ENCODE measurements at places on chromosomes 4 and X.

DNA sequence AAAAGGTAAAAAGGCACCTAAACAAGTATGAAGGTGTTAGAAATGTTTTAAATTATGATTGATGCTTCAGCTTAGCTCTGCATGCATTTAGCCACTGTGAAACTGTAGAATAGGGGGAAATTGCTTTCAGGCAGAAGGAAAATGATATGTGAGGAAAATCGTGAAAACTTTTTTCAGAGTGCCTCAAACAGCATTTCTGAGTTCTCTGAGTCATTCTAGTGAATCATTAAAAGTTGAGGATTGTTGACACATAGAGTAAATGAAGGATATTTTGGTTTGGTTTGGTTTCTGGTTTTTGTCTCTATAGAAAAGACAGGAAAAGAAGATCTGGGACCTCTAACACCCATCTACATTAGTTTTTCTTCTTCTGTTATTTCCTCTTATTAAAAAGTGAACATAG, 332.5 kb upstream of the TRAM1L1 start:
- no peak for DNase-seq

DNA sequence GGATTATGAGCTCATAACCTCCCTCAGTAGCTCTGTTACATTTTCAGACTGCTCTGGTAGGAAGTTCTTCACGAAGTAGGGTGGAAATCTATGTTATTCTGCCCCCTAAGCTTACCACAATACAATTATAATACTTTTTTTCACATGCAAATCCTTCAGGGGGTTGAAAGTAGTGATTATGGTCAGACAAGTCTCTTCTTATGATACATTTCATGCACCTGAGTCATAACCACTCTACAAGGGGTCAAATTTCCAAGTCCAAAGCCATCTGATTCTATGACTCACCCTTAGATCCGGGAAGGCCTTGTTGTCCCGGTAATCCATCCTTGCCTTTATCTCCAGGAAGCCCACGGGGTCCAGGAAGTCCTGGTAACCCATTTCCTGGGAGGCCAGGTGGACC, 95.2 kb downstream of the ATG4A start:
- no peak for DNase-seq

GRCh38 chr4:74659576-74660411, 134.5 kb downstream of the BTC start:
- no peak for DNase-seq

GRCh38 chrX:136780763-136781162, at the start of gene ARHGEF6:
Gene ARHGEF6, minus strand, starts transcription at chrX:136780932. Its CDS starts 50 bp downstream, at chrX:136780882.
- DNase-seq, result no peak

GRCh38 chrX:103687696-103688201, 1.2 kb upstream of the MORF4L2 start:
- DNase-seq, result no peak

DNA sequence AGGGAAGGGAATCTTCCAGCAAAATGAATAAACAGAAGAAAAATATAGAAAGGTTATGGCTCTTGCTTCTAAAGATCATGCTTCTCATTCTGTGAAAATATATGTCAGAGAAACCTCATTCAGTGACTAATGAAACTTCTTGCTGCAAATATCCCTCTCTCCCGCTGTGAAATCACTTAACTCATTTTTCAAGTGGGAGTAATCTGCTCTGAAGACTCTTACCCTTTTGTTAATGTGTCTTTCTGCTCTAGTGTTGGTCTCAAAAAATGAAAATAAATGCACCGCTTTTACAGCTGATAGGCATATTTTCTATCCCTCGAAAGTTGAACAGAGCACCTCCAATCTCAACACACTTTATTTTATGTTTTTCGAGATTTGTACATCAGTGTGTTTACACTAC, 252.3 kb downstream of the NLGN4X start:
- DNase-seq, result no peak

DNA sequence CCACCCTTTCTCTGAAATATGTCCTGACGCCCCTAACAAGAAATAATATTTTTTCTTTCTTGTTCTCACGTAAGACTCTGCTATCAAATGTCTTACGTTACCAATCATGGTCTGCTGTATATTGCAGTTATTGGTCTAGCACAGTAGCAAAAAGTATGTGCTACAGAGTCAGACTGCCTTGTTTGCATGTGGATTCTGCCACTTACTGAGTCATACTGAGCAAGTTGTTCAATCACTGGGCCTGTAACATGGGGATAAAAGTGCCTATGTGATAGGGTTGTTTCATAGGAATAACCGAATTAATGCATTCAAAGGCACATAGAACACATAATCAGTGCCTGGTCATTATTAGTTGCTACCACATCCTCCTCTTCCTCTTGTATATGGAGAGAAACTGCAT, 14.1 kb downstream of the RPGR start:
- no peak for DNase-seq

GRCh38 chr4:20486433-20486832, 213.8 kb upstream of the PACRGL start:
- DNase-seq, result no peak

DNA sequence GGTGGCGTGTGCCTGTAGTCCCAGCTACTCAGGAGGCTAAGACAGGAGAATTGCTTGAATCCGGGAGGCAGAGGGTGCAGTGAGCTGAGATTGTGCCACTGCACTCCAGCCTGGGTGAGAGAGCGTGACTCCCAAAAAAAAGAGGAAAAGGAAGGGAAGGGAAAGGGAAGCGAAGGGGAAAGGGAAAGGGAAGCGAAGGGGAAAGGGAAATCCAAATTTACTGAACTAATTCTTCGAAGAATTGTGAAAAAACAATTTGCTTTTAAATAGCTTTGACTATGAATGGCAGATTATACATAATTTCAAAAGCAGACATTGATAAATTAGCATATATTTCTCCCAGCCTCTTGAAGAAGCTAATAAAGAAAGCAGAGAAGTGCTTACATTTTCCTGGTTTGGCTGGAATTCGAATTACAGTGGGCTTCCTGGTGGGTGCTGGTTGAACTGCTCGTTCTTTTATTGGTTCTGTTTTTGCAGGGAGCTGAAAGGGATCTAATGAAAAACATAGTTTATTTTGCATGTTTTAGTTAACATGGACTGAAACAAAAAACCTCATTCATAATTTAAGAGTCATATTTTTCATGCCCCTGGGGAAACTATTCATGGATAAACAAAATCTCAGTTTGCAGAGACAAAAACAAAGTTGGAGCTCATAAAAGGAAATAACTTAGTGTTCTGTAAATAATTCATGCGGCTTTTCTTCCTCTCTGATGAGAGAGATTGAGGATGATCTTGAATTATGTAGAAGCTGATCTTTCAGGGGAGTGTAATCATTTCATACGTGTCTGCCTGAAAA, 66.0 kb downstream of the RPS3A start:
- no peak for DNase-seq

GRCh38 chr4:156581282-156582063, 390.1 kb downstream of the PDGFC start:
- no peak for DNase-seq

GRCh38 chr4:158964114-158964727, 138.7 kb upstream of the RAPGEF2 start:
- DNase-seq, result no peak

GRCh38 chr4:121154103-121154515, 10.0 kb downstream of the TNIP3 start:
- no peak for DNase-seq

GRCh38 chrX:124383354-124383753, 37.0 kb downstream of the SH2D1A start:
- no peak for DNase-seq

DNA sequence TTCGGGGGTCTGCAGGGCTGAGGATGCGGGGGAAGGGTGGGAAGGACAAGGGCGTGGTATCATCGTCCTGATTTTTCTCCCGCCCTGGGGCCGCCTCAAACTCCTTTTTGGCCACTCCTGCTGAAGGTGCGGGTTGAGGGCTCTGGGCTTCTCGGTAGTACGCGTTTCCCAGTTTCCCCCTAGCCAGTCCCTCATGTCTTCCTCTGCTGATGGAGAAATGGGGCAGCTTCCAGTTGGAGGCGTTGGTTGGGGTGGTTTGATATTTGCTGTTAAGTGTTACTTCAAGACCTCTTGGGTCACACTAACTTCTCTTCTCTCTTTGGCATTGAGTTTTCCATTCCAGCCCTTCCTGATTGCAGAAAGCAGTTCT, 482 bp downstream of the GSTCD start:
- DNase-seq, result no peak

DNA sequence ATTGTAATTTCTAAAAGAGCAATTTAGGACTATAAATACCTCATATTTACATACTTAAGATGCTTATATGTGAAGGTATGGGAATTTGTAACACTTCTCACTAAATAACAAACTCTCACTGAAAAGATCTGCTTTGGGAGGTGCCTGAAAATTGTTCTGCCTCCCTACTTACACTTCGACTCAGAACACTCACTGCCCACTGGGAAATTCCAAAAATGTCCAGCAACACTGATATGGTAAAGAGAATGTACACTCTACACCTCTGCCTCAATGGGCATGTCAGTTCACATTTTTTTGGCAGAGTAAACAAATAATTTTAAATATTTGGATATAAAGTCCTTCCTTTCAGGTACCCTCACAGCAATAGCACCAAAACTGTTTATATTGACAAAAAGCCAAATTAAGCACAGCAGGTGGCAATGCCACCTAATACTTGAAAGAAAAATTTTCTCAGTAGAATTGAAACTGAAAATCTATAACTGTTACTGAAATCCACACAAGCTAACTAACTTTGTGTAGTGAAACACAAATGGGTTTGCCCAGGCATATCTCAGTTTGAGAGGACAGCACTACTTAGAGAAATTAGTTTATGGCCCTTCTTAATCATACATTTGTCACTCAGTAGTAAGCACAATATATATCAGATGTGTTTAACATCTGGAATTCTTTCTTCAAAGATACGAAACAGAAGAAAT, 67.1 kb downstream of the PRDM5 start:
- no peak for DNase-seq

- no peak for DNase-seq
Observed at GRCh38 chr4:149993030-149993429, 85.2 kb upstream of the DCLK2 start.

GRCh38 chr4:20639346-20639745, 60.9 kb upstream of the PACRGL start:
- no peak for DNase-seq

DNA sequence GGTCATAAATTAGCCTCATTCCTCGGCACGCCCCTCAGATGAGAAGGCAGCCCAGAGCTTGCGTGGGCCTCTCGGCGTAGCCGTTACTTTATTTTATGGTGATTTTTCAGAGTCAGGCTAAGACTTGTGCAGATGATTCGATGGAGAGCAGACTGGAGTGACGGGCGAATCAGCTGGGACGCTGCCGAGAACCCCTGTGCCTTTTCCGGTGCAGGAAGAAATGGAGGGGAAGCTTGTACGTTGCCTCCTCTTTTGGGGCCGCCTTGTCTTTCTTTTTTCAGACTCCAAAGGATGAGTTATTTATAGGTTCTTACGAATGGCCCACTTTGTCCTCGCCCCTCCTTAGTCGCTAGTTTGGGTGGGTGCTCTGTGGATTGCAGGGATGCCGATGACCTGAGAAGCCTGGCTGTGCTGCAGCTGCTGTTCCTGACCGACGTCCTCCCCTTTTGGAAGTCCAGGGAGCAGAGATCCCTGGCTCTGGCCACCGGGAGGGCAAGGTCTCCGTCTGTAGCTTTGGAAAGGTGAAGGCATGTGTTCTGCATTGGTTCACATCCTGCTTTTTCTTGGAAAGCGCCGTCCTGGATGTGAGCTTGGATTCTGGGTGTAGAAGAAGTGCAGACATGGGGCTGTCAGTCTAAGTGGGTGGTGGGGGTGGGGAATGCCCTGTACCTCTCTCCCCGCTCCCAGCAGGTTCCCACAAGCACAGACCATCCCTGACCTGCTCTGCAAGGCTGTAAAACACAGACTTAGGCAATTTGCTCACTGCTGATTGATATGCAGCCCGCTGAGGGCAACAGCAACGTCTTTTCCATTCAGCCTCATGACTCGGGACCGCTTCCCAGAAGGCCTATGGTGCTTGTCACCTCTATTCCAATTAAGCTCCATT, 9.3 kb downstream of the SORCS2 start:
- DNase-seq, result no peak

DNA sequence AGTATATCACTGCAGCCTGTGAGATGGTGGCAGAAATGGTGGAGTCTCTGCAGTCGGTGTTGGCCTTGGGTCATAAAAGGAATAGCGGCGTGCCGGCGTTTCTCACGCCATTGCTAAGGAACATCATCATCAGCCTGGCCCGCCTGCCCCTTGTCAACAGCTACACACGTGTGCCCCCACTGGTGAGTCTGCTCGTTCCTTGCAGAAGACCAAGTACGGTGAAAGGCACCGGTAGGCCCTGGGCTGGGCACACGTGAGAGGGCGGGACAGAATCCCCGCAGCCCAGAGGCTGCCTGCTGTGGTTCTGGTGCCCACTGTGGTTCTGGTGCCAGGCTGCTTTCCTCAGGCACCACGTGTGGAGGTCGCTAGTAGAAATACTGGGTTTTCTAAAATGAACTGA, 31.2 kb upstream of the MSANTD1 start:
- DNase-seq, result no peak

DNA sequence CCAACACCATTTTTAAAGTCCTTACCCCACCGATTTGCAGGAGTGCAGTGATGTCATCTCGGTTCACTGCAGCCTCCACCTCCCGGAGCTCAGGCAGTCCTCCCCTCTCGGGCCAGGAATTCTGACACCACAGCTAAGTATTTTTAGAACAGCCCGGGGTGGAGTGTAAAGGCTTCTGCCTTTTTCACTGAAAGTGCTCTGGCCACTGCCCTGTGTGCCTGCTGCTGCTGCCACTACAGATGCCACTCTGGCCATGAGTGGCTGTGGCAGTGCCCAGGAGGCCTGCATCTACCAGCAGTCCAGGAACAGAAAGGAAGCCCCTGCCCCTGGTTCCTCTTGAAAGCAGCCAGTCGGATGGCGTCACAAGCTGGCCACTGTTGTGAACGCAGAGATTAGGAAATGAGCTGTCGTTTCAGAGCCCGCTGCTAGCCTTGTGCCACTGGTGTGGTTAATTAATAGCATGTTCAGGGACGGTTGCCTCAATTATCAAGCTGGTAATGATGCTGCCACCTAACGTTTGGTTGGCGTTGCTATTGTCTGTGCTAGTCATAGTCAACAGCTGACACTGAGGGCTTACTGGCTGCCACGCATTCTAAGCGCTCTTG, 23.6 kb upstream of the TBC1D14 start:
- no peak for DNase-seq

DNA sequence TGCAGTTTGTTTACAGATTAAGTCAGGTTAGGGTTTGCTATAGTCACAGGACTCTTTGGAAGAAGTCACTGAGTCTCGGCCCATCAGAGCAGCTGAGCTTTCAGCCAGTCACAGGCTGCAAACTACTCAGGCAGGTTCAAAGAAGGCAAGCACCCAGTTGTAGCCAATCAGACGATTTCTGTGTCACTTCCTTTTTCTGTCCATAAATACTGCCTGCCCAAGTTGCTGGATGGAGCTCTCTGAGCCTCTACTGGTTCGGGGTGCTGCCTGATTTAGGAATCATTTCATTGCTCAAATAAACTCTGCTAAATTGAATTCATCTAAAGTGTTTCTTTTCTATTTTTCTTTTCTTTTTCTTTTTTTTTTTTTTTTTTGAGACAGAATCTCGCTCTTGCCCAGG, 7.3 kb upstream of the SH3BP2 start:
- no peak for DNase-seq

GRCh38 chr4:145352438-145353145, 129.1 kb upstream of the SMAD1 start:
- DNase-seq, result no peak

Measured in cerebellar nuclear complex (tissue), 1 donor.